Stimulated activated CD8-positive, alpha-beta memory T cell treated with anti-CD3 and anti-CD28 coated beads, Interleukin-12 subunit alpha, Interleukin-12 subunit beta, amount 100 ng/mL, for 4 hours (primary cell): ENCODE measurements at places on chromosomes 4 and X.

GRCh38 chrX:84322083-84322827 lies 134.3 kb upstream of the RPS6KA6 start:
- DNase-seq = no peak

GRCh38 chr4:145483514-145483913 lies 1.9 kb downstream of the SMAD1 start:
- no peak for DNase-seq

DNA sequence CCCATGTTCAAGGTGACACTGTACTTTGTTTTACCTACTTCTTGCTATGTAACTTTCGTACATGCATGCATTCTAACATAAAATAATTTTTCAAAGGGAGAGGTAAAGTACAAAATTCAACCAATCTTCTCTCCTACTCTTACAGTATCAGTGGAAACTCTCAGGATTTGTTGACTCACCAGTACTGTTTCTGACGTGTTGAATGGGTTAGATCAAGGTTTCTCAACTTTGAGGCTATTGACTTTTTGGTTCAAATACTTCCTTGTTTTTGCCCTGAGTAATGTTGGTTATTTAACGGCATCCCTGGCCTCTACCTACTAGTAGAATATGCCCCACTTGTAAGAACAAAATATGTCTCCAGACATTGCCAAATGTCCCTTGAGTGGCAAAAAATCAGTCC lies 94.6 kb upstream of the SMAD1 start:
- DNase-seq = no peak

DNA sequence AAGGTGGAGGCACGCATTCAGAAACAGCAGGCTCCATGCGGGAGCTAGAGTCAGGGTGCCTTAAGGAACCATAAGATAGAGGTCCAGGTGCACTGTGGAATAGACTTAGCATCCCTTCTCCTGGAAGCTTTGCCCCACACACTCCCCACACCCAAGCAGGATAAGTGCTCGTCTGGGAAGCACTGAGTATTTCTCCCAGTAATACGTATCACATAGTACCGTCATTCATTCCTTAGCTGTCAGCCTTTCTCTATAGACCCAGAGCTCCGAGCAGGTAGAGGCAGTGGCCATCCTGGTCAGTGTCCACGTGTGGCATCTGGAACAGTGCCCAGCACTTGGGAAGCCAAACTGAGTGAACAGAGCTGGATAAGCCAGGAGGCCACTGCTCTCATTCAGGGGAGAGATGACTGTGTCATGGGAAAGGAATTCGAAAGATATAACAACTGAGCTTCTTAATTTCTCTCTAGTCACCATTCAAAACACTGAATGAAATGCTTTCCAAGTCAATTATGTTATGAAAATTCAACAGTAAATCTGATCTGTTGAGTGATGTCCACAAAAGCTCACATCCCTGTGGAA lies 9.9 kb downstream of the APBB2 start:
- no peak for DNase-seq

DNA sequence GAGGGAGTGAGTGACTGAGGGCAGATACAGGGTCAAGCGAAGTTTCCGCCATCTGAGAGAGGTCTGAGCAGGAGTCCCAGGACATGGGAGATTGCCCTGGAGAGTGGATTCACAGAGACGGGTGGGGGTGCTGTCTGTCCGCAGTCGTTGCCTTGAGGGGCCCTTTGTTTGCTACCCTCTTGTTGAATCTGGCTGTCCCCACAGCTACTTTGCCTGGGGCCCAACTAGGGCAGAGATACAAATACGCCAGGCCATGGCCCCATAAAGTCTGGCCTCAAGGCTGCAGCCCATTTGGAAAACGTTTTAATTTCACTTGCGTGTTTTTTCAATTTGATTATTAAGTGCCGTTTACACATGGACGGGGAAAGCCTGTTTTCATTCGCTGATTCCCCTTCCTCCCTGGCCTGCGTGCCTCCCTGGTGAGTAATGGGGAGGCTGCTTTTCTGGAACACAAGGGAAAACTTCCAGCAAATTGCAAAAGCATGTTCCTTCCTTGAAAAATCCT lies 134.4 kb downstream of the SMIM20 start:
- no peak for DNase-seq

DNA sequence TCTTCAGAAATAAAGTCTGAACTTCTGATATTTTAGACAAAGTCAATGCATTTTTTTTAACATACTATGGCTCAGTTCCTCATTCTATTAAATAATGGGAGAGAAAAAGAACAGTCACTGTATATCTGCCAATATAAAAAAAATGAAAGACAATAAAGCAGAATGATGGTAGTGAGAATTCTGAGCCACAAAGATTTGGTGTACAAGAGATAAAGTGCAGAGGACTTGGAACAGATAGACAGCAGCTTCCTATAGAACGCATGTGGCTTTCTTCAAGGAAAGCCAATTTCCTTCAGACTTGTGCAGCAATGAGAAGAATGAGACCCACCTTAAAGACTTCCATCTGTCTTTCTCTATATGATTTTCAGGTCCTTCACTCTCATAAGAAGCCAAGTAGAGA lies 39.7 kb downstream of the RASGEF1B start:
- no peak for DNase-seq

DNA sequence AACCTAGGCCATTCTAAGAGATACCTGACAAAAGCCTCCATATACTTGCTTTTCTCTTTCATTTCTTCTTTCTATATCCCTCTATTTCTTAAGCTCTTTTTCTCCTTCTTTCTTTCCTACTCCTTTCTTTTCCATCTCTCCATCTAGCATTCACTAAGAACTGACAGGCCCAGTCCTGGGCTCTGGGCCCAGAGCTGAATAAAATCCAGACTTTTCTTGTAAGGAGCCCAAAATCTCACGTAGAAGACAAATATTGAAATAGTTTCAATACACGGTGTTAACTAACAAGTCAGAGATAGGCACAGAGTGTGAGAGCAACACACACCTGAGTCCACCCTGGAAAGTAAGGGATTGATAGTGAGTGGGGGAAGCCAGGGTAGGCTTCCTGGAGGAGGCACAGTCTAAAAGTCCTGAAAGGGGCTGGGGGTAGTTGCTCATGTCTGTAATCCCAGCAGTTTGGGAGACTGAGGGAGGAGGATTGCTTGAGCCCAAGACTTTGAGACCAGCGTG lies 73.2 kb upstream of the EFNB1 start:
- DNase-seq = no peak

DNA sequence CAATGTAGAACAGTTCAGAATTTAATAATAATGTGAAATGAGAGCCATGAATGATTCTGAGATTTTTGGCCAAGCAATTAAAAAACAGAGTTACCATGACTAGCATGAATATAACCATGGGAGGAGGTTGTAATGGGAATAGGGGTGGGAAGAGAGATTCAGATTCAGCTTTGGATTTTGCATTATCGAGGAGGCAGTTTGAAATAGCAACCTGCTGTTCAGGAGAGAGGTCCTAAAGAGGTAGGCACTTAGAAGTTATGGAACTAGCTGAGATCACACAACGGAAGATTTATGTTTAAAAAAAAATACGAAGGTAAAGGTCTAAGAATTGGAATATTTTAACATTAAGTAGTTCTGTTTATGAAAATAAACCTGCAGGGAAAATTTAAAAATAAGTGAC lies 124.4 kb upstream of the TECRL start:
- no peak for DNase-seq

DNA sequence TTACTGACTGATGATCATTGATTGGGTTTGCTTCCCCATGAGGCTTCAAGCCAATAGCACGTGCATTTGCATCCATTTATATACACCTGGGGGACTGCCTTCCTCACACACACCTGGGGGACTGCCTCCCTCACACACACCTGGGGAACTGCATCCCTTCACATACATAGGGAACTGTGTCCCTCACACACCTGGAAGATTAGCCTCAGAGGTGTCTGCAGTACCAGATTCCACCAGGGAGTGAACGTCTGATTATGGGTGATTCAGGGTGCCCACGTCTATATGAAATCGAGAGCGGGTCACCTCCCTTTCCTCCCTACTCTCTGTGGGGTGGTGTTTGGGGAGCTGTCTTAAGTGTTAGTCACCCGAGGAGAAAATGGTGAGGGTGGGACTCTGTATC lies 16.9 kb downstream of the CD99 start:
- DNase-seq = no peak
